ENCODE measurements at places on chromosomes 11 and 22.

GRCh38 chr22:21666786-21667185 is 974 bp downstream of the PPIL2 start:
- DNase-seq: no peak

DNA sequence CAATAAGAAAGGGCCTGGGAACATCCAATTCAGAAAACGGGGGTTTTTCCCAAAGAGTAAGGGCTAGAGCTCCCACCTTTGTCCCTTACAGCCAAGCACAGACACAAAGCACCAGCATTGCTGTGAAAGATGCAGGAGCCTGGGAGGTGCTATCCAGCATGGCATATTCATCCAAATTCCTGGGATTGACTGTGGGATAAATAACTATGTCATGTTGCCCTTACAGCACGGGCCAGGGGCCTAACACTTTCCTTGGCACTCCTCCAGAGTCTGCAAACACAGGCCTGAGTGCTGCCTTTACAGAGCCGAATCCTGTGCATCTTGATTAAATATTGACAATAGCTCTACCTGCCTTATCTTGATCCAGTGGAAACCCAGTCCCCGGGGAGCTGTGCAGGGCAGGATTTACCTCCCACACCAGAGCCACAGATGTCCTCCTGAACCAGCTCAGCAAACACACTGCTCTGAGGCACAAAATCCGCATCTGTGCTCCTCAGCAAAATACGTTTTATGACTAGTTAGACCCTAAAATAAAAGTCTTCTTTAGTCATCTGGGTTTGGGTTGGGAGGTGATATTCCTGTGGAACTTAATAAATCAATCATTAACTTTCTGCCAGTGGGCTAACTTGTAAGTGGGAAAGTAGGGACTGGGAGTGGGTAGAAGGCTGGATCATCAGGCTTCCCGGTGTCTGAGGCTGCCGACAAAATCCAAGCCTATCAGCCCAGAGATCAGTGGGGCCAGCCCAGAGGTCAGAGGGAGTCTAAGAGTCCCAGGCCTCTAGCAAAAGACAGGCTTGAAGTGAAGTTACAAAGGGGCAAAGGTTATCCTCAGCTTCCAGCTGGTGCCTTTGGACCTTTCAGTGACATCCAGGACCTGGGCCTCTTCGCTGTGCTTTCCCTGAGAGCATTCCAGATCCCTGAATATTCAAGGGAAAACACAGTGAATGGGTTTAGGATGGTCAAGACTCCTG is 36.5 kb downstream of the POU2AF3 start:
- no peak for DNase-seq

DNA sequence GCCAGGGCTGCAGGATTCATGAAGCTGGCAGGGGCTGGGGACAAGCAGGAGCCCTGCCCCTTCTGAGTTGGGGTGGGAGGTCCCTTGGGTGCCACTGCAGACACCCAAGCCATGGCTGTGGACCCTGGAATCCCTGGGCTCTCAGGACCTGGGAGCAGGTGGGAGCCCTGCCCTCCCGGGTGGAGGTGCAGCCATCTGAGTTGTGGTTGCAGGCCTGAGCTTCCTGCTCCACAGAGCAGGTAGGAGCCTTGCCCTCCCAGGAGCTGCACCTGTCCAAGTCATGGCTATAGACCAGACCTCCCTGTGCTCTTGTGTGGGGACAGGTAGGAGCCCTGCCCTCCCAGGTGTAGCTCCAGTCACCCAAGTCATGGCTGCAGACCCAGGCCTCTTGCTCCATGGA is 113.5 kb downstream of the ARHGAP20 start:
- no peak for DNase-seq

- no peak for DNase-seq
Measured at GRCh38 chr22:24117942-24118341, 63.3 kb upstream of the SUSD2 start.

DNA sequence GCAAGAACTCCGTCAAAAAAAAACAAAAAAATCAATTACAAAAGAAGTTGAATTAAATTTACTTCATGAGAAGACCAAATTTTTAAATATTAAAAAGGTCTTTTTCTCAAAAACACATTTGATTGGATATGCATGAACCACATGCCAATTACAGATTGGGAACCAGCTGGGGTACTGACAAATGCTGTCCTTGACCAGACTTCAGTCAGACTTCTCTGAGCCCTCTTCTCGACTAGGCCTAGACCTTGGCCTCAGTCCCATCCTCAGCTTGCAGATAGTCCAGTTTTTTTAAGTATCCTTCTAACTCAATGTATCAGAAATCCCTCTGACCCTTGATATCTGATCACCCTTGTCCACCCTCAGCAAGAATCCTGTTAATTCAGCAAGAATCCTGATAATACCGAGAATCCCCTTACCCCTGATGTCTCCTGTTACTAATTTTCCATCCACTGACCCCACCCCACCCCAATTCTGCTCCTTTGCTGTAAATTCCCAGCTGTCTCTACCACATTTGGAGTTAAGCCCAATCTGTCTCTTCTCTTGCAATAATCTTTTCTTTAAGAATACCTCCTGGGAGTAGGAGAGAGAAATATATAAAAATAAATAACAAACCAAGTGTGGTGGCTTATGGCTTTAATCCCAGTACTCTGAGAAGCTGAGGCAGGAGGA is 30.9 kb downstream of the OR4D9 start:
- DNase-seq: no peak

- DNase-seq: peak; percentile 35
Measured at GRCh38 chr11:61384271-61385242, 7.8 kb upstream of the TMEM216 start.

- no peak for DNase-seq
Measured at GRCh38 chr11:134536219-134536618, 124.2 kb upstream of the B3GAT1 start.

- DNase-seq: peak; percentile 47
Measured at GRCh38 chr22:19800761-19801244, 40.2 kb downstream of the TBX1 start.

- DNase-seq: no peak
Measured at GRCh38 chr11:46377290-46377689, 4.2 kb upstream of the MDK start.

DNA sequence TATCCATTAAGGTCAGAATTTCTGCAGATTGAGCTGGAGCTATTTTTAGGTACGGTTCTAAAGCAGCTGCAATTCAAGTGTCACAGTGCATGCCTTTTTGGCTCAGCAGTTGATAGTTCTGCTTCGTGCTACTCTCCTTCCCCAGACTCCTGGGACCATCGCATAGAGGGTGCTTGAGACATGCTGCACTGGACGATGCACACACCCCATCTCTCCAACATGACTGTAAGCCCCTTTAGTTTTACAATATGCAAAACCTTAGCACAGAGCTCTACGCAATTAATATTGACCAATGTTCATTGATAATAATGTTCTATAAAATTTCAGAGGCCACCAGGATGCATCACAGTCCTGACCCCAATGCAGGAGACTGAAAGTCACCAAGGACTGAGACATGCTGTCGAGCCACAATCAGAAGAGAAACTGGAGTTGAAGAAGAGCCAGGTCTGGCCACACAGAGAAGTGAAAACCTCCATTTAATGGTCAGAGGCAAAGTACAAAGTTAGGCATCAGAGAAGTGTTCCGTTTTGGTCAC is 120.9 kb upstream of the ZC3H12C start:
- DNase-seq: no peak

DNA sequence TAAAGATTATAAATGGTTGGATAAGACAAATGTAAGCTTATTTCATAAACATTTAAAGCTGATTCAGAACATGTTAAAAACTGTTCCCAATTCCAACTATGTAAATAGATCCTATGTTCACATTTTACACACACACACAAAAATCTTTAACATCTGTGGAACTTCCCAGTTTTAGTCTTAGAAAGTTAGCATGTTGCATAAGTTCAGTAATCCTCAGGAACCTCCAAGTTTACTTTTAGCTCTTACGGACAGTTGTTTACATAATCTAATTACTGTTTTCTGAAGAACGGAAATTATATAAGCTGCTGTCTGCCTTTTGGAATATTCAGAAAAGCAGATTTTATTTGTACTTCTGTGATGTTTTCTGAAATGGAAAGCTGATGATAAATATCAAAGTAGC is 53.3 kb downstream of the PANX1 start:
- peak; percentile 29 for DNase-seq

- peak; percentile 48 for DNase-seq
Measured at GRCh38 chr22:44669561-44669976, 32.4 kb upstream of the PRR5 start.

DNA sequence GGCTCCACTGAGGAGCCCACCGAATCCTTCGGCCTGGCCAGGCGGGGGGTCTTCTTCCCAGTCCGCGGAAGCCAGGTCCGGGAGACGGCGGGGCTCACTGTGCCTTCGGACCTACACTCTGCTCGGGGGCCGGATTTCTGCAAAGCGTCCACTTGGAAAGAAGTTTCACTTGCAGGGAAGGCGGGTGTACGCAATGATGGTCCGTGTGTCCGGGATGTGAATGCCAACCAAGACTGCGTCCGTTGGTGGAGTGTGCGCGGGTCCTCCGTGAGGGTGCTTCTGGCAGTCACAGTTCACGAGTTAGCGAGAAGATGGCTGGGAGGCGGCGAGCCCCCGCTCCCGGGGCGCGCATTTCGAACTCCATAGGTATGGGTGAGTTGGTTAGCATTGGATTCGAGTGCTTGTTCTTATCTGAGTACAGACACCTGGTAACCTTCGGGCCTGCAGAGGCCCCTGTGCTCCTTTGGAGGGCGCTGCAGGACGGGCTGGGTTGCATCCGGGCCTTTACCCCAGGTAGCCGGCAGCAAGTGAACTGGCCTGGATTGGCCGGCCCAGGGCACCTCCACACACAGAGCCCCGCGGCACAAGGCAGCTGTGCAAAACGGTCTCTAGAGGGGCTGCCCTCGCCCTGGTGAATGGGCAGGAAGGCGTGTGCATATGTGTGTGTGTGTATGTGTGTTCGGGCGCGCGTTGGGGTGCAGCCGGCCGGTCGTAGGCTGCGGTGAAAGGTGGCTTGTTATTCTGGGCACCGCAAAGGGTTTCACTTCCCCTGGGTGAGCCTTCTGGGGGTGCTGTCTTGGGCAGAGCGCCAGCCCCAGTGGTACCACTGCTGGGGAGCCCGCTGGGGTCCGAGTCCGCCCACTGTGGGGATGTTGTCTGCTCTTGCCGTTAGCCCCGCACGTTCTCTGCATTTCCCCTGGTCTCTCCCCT is 13.3 kb upstream of the CYP2R1 start:
- peak; percentile 41 for DNase-seq

GRCh38 chr11:15819679-15820286 is 536.6 kb downstream of the SOX6 start:
- DNase-seq: peak; percentile 41

DNA sequence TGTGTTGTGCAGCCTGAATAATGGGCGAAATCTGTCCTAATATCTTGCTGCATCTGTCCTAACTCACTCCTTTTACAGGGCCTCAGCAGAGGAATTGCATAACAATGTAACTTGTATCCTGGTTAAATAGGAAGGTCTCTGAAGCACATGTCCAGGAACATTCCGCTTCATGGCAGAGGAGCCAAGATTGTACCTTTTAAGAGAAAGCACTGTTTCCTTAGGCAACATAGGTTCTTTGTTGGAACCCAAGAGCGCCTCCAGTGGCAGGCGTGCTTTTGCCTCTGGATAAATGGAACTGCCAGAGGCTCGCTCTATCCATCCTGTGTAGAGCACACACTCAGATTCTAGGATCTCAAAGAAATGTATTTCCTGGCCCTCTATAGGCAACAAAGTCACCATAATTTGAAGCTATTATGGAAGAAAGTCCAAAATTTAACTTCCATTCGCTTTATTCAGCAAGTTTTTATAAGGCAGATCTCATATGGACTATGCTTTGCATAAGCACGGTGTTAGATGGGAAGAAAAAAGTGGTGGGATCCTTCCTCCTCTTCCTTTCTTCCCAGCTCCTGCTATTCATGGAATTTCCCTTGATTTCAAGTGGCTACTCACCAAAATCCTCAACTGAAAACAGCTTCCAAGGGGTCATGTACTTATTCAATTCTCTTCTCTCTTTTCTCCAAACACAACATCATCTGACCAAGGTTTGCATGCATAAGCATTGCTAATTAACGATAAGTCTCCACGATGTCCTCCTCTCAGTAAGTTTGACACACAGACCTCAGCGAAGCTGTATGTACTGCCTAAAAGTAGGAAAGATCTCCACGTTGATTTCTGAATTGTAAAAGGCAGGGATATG is at the start of gene BLID:
Gene BLID (minus strand): TSS at position 692 of the 856 bp plus-strand sequence. CDS start 293 bp downstream, at position 399.
- DNase-seq: peak; percentile 56

DNA sequence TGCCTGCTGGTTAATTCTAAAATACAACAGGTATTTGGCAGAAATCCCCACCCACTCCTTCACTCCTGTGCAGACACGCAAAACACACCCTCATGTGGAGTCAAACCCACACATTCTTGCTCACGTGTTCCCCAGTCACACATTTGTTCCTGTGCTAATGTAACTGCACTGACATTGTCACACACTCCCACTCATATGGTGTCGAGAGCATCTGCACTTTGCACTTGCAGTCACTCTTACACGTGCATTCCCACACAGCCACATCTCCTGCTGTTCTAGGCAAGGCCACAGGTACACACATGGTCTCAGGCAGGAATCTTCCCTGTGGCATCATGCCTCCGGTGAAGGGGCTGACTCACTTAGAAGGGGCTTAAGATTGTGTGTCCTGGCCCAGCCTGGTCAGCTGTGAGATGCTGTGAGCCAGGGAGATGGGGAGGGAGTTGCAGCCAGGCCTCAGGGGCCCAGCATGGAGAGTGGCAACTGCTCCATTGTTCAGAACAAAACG is 395.0 kb downstream of the TENM4 start:
- DNase-seq: peak; percentile 11

GRCh38 chr11:766106-766935 is 11.0 kb downstream of the GATD1 start:
- DNase-seq: no peak

DNA sequence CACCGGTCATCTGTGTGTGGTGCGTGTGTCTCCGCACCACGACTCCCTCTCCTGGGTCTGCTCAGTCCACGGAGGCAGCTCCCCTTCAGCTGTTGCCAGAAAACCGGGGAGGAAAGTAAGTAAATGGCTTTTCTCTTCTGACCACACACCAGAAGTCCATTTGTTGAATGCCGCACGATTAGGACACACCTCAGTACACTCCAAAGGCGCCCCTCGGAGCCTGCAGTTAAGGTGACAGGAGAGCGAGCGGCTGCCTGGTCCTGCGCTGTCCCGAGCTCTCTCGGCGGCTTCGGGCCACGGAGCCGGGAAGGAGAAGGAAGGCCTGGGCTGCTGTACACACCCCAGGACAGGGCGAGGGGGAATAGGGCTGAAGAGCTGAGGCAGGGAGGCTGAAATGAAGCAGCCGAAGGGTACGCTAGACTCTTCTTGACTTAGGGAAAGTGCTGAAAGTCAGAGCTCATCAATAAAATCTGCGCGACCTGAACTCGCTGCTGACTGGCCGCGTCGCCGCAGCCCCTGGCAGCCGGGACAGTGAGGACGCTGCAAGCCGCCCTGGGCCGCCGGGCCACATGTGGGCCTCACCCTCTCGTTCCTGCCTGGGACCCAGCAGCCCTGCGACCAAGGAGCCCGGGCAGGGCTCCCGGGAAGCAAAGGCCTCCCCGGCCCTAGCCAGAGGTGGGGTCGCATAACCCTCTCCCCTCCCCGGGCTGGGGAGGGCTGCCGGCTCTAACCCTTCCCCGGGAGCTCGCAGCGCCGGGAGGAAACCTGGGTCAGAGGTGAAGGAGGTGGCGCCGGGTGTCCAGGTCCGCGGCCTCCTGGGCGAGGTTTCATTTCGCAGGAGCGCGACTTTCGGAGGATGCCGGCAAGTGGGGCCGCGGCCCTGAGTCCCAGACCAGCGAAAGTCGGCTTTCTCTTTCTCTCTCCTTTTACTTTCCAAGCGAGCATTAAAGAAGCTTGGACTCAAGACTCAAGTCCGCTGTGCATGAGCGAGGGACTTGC is 1.6 kb upstream of the PAX6 start:
- DNase-seq: no peak

GRCh38 chr11:10514709-10515108 is 26.3 kb downstream of the RNF141 start:
- DNase-seq: peak; percentile 44

- no peak for DNase-seq
Measured at GRCh38 chr22:49642331-49642730, 185.3 kb downstream of the BRD1 start.

Measured in iris pigment epithelial cell (primary cell).